ENCODE measurements at places on chromosomes 7 and 10. TPM values are rescaled to one million over a fixed set of nuclear protein-coding genes. Genes with fewer than 3 reads are reported as not detected.

DNA sequence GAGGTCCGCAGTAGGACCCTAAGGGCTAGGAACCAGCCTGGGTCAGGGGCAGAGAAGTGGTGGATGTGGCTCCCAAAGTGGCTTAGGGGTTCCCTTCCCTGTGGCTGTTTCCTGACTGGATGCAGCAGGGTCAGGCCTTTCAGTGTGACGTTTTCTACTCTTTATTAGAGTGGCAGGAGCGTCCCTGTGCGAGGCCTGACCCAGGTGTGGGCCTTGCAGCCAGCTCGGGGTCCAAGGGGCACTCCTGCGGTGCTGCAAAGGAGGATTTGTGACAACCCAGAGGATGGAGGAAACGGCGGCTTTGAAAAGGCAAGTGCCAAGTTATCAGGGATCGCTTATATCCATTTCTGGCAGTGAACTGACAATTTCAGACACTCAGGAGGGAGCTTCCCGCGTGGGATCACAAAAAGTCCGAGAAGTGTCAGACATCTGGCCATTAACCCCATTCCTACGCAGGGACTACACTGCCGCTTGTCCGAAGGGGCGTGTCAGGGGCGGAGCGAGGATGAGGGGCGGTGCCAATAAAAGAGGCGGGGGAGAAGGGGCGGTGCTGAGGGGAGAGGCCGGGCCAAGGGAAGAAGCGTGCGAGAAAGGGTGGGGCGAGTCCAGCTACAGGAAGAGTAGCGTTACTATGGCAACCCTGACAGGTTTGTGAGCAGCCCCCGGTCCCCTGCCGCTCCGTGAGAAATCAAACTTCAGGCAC lies 98.8 kb upstream of the ZNF722 start:
- no peak for DNase-seq

GRCh38 chr10:10780746-10781145 lies 236.9 kb upstream of the CELF2 start:
- no peak for DNase-seq

- no peak for DNase-seq
Measured at GRCh38 chr7:141220263-141220880, 146.5 kb downstream of the TMEM178B start.

The EGR2 gene
- 1.4 TPM for polyA plus RNA-seq
